ENCODE measurements at places on chromosomes 6 and 20. TPM values are rescaled to one million over a fixed set of nuclear protein-coding genes. Genes with fewer than 3 reads are reported as not detected.

DNA sequence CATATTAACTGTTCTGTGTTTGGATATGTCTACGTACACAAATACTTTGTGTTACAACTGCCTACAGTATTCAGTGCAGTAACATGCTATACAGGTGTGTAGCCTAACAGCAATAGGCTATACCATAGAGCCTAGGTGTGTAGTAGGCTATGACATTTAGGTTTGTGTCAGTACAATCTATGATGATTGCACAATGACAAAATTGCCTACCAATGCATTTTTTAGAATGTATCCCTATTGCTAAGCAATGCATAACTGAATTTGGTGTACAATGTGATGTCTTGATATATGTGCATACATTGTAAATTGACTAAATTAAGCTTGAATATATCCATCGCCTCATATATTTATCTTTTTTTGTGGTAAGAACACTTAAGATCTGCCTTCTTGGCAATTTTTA, 48.9 kb downstream of the C6orf118 start:
- DNase-seq, result no peak

ZNF391 gene
- total RNA-seq, result 4.4 TPM

ANKEF1 gene
- total RNA-seq, result 3.0 TPM

PROKR2 gene
- not detected for total RNA-seq

WTAP gene
- 165 TPM for total RNA-seq

GRCh38 chr6:67792996-67793395, 842.1 kb upstream of the ADGRB3 start:
- no peak for DNase-seq

ELOVL4 gene
- total RNA-seq, result 0.10 TPM

GRCh38 chr20:50704971-50705370, 13.6 kb upstream of the RIPOR3 start:
- no peak for DNase-seq

L3MBTL1 gene
- 35.7 TPM for total RNA-seq

DNA sequence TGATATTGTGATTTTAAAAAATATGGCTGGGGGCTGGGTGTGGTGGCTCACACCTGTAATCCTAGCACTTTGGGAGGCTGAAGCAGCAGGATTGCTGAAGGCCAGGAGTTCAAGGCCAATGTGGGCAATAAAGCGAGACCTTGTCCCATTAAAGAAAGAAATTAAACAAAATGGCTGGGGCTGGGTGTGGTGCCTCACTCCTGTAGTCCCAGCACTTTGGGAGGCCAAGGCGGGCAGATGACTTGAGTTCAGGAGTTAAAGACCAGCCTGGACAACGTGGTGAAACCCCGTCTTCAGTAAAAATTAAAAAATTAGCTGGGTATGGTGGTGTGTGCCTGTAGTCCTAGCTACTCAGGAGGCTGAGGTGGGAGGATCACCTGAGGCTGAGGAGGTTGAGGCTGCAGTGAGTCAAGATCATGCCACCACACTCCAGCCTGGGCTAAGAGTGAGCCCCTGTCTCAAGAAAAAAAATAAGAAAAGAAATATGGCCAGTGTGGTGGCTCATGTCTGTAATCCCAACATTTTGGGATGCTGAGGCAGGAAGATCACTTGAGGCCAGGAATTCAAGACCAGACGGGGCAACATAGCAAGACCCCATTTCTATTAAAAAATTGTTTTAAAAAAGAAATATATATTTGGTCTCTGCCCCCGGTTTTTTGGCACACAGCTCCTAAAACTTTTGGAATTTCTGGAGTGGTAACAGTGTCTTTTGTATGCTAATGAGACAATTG, 39.8 kb downstream of the SLC17A5 start:
- no peak for DNase-seq

DNA sequence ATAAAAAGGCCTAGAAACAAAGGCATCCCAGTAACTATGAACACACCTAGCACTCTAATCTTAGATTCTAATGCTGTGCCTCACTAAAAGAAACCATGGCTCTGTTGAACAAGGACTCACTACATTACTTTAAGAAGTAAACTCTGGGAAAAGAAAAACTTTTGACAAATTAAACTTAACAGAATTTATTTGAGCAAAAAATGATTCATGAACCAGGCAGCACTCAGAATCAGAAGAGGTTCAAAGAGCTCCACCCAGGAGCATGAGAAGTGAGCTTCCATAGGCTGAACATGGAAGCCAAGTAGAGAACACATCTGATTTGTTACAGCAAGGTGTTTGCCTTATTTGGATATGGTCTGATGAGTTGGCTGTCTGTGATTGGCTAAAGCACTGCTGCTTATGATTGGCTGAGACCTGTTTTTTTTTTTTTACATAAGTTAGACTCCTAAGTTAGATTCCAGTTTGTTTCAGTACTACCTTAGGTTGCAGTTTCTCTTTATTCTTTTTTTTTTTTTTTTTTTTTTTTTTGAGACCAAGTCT, 343.6 kb upstream of the SASH1 start:
- no peak for DNase-seq

- no peak for DNase-seq
Measured at GRCh38 chr6:36318690-36319435, 17.8 kb downstream of the BNIP5 start.

HDGFL1 gene
- total RNA-seq, result not detected

- DNase-seq, result peak; percentile 34
Measured at GRCh38 chr6:28489366-28490204, 26.0 kb downstream of the GPX6 start.

GRCh38 chr6:128492386-128492785, 28.0 kb downstream of the PTPRK start:
- DNase-seq, result no peak

- DNase-seq, result no peak
Measured at GRCh38 chr20:56469077-56469449, 636 bp downstream of the RTF2 start.

GRCh38 chr6:33990061-33990541, 155.8 kb downstream of the GRM4 start:
- no peak for DNase-seq

FAM83C gene
- total RNA-seq, result not detected

SH3BGRL2 gene
- total RNA-seq, result not detected

GRCh38 chr20:51631011-51631950, 88.8 kb upstream of the NFATC2 start:
- no peak for DNase-seq

RIPOR3 gene
- total RNA-seq, result 0.27 TPM

DNA sequence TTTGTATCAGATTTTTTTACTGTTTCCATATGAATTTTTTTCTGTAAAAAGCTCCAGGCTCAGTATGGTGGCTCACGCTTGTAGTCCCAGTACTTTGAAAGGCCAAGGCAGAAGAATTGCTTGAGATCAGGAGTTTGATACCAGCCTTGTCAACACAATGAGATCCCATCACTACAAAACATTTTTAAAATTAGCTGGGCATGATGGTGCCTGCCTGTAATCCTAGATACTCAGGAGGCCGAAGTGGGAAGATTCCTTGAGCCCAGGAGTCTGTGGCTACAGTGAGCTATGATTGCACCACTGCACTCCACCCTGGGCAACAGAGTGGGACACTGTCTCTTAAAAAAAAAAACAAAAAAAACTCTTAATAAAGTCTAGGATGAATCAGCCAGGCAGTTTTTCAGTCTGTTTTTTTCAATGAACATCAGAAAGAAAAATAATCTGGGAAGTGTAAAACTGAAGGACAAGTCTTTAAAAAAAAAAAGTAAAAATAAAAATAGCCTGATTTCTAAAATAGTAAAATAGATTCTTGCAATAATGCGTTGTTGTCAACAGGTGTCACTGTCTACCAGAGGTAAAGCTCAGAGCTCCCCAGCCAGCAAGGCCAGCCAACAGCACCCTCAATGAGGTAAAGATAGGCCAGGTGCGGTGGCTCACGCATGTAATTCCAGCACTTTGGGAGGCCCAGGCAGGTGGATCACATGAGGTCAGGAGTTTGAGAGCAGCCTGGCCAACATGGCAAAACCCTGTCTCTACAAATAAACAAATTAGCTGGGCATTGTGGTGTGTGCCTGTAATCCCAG, 9.3 kb upstream of the ATG5 start:
- peak; percentile 76 for DNase-seq

- DNase-seq, result no peak
Measured at GRCh38 chr20:56552911-56553629, 20.0 kb downstream of the FAM209B start.

GRCh38 chr20:14569641-14570040, 232.2 kb upstream of the FLRT3 start:
- DNase-seq, result no peak

- DNase-seq, result no peak
Measured at GRCh38 chr6:7235712-7236305, 77.2 kb downstream of the SSR1 start.

HMGN3 gene
- 40.4 TPM for total RNA-seq

GRCh38 chr6:116933485-116933884, 56.4 kb downstream of the RFX6 start:
- no peak for DNase-seq

GCNT2 gene
- 38.1 TPM for total RNA-seq

GRCh38 chr6:23016696-23017095, 447.3 kb downstream of the HDGFL1 start:
- DNase-seq, result no peak

- DNase-seq, result peak; percentile 61
Measured at GRCh38 chr20:5933802-5934436, 16.4 kb downstream of the TRMT6 start.

GRCh38 chr6:144955392-144955791, 670.3 kb downstream of the UTRN start:
- no peak for DNase-seq

All from B cell (primary cell).